Activated CD4-positive, alpha-beta T cell treated with anti-CD3 and anti-CD28 coated beads for 24 hours (primary cell): ENCODE measurements at places on chromosomes 11 and 22.
A peak's percentile ranks its signal among the peaks of the same experiment; 100 is the strongest.

DNA sequence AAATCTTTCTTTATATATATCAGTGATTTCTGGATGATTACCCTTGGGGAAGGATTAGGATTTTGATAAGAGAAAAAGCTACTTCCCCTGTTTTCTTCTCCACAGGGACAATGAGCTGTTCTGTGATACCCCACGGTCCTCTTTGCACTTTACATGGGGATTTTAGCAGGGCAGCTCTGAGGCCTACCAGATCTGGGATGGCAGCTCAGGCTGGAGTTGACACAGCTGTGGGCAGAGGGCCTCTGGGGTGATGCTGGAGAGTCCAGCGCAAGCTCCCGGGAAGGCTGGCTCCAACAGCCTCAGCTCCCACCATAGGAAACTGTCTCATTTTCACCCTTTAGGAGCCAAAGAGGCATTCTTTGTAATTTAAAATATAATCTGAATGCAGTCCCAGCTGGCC lies 383.8 kb upstream of the NARS2 start:
- DNase-seq = no peak

DNA sequence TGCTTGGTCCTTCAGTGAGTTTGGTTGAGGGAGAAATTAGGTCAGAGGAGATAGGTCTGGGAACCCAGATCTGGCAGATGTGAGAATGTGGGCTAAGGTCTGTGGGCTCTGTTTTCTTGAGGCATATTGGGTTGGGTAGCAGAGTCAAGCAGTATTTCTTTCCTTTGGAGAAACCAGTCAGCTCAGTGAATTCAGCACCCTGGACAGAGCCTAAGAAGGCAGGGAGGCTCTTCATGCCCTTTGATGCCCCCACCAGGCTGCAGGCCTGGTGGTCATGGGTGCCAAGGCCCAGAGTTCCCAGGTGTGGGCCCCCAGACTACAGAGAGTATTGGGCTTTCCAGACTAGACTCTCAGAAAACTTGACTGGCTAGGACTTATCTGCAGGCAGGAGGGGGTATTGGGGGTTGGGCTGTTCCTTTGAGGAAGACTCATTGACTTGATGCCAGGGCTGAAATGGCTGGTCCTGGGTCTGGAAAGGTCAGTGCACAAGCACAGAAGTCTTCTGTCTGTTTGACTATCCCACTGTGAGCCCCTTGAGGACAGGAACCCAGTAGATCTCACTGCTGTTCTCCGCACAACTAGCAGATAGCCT lies 45.3 kb upstream of the NECTIN1 start:
- no peak for DNase-seq

GRCh38 chr11:37914859-37915258 lies 1316.8 kb upstream of the RAG2 start:
- DNase-seq = no peak

- no peak for DNase-seq
Measured at GRCh38 chr11:62104816-62105653, 18.8 kb upstream of the INCENP start.

DNA sequence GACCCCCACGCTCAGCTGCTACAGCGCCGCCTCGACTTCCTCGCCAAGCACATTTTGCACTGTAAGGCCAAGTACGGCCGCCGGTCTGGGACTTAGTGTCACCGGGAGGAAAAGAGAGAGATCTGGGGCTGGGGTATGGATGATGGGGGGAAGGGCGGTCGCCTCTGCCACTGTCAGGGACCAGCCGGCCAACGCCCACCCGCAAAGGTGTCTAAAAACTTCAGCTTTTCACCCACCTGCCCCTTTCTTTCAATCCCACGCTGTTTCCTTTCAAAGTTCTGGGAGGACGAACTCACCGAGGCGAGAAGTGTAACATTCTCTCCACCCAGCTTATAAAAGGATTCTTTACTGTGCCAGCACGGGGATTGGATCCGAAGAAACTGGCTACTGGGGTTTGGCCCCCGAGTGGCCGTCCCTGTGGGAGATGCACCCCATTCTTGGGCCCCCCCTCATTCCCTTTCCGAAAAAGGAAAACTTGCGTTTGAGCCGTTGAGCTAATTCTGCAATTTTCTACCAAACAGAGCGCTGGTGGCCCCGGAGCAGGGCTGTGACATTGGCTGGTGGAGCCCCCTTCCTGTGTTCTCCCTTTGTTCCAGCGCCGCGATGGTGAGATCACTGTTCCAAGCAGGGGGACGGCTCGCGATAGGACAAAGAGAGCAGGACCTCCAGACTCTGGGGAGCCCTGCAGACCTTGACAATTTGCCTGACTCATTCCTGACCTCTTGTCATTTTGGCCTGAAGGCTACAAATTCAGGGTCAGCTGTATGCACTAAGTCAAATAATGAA lies 1.8 kb downstream of the FJX1 start:
- no peak for DNase-seq

DNA sequence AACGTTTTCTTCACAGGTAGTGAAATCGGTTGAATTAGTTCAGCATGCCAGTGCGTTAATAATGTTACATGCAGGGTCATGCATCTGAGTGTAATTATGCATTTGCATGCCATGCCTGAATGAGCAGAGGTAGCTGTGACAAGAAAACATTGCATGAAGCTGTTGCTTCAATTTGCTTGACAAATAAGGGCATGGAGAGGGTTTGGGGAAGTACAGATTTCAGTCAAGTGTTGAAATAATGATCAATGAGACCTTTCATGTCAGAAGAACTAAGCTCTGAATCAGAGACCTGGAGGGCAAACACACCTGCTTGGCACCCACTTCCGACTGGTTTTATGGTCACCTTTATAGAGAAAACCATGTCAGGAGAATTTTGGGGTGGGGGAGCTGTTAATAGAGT lies 221.4 kb downstream of the DBX1 start:
- DNase-seq = no peak

DNA sequence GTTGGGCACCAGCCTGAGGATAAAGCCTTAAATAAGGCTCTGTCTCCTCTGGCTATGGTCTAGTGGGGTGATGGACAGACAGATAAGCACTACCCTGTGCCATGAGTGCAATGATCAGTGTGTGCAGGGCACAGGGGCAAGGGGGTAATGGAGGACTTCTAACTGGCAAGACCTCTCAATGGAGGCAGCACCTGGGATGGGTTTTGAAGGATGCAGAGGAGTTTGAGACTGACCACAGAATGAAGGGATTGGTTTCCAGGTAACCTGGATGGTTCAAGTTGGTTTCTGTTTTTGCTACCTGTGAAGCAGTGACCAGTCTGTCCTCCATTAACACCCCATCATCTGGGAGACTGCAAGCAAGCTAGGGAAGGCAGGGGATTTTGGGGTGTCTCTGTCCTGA lies 27.8 kb upstream of the PICK1 start:
- no peak for DNase-seq

- DNase-seq = no peak
Measured at GRCh38 chr11:131899950-131900580, 529.6 kb downstream of the NTM start.

GRCh38 chr11:103897160-103897936 lies 139.1 kb upstream of the DDI1 start:
- no peak for DNase-seq

DNA sequence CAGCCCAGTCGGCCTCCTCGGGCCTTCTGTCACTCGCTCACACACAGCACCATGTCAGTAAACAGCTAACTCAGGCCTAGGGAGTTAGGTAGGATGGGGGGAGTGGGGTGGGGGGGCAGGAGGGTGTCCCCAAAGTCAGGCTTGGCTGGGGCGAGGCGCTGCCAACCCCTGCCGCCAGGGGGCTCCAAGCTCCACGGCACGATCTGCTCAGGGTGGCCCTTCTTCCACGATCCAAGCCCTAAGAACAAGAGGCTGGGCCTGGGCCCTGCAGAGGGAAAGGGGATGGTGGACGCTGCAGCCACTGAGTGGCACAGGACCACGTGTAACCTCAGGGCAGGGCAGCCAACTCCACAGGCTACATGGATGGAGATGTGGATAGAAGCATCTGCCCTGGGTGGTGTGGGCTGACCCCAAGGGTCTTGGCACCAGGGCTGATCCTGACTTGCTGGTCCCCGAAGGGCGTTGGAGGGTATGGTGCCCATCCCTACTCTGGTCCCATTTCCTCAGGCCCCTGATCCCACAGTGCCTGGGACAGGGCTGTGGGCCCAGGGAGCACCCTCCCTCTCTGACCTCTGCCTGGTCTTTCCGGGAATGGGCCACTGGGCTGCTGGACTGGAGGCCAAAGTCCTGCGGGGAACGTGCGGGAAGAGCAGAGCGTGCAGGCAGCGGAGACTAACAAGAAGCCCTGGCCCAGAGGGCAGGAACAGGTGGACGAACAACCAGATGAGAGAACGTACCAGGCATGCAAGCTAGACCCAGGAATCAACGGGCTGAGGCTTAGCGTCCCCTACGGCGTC lies 29.1 kb upstream of the TXNRD2 start:
- peak; percentile 75 for DNase-seq

GRCh38 chr11:134062265-134063123 lies 6.4 kb upstream of the JAM3 start:
- DNase-seq = no peak

GRCh38 chr11:33147559-33147958 lies 13.7 kb downstream of the CSTF3 start:
- DNase-seq = no peak

DNA sequence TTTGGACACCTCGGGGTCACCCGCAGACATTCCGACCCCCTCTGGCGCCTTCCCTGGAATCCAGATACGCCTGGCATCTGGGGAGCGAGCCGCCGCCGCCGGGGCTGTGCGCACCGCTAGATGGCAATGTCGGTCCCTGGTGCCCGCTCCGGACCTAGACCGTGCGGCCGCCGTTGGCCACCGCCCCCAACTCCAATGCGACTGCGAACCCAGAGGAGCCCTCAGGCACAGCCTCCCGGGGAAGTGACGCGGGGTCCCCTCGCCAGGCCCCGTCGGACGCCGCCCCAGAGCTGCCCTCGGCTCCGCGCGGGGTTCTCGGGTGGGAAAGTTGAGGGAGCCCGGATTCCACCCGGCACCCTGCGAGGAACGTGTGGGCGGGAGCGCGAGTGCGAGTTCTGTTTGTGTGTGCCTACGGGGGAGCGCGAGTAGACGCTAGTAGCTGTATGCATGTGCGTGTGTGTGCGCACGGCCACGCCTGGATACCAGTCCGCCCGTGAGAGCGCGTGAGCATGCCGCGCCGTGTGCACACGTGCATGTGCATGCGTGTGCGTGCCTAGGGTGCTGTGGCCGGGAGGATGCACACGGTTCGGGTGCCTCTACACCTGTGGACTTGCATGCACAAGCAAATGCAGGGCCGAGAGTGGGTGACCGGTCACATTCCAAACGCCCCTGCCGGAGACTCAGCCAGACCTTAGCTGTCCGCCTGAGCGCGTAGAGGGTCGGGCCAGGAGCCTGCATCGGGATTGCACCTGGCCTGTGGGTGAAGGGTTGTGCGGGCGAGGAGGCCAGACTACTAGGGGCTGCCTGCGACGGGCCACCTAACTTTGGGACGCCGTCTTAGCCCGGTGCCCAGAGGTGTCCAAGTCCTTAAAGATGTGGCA lies 1.9 kb downstream of the CHRM4 start:
- DNase-seq = no peak

GRCh38 chr11:2520736-2521035 lies 75.9 kb downstream of the KCNQ1 start:
- DNase-seq = no peak

DNA sequence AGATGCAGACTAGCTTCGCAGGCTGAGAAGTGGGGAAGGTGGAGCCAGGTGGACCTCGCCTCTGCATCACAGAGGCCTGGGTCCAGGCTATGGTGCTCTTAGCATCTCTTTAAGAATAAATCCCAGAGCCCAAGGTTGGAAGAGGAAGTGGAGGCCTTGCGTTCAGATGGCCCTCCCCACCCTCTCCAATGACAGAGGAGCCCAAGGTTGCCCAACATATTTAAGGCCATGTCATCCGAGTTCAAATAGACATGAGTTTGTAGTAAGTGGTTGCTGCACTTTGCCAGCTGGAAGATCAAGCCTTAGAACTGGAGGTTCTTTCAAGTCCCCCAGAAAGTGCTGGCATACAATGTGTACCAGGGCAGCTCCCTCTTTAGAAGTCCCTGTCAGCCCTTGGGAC lies 47.1 kb upstream of the HORMAD2 start:
- no peak for DNase-seq

- DNase-seq = no peak
Measured at GRCh38 chr22:49589811-49590210, 237.9 kb downstream of the BRD1 start.

DNA sequence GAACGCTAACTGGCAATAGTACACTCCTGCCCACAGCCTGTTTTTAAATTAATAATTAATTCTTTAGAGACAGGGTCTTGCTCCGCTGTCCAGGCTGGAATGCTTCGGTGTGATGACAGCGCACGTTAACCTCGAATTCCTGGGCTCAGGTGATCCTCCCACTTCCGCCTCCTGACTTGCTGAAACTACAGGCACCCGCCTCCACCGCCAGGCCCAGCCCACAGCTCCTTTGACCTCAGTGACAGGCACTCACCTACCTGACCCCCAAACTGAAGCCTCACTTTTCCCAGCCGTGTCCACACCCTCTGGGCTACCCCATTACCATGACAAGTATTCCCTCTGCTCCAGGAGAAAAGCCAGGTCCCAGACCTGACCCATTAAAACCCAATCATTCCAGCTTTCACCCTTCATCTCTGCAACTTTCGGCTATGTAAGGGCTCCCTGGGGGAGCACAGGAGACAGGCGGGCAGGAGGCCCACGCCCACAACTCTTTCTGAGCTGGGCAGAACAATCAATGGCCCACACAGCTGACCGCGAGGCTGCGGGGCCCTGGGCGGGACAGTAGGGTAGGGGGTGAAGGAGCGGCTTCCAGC lies 730 bp downstream of the LMNTD2 start:
- DNase-seq = no peak

DNA sequence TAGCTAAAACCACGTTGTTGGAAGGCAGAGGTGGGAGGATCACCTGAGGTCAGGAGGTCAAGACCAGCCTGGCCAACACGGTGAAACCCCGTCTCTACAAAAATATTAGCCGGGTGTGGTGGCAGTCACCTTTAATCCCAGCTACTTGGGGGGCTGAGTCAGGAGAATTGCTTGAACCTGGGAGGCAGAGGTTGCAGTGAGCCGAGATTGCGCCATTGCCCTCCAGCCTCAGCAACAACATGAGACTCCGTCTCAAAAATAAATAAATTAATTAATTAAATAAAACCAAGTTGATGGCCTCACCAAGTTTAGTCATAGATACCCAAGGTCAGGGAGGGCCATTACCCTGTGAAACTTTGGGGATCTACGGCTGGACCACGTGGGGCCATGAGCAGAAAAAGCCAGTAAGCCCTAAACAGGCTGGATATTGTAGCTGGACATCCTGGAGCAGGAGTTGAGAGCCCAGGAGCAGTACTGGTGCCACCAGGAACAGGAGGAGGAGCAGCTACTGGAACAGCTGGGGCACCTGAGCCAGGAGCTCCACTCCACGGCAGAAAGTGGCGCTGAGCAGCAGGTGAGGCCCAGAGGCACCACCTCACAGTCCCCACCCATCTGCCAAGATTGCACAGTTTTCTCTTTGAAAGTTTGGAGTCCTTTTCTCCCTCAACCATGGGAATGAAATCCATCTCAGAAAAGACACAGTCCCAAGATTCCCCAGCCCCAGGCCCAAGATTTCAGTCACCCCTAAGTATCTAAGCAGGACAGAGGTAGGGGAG lies 50.5 kb downstream of the BTG4 start:
- no peak for DNase-seq
